ENCODE measurements at places on chromosomes 6 and 20.

DNA sequence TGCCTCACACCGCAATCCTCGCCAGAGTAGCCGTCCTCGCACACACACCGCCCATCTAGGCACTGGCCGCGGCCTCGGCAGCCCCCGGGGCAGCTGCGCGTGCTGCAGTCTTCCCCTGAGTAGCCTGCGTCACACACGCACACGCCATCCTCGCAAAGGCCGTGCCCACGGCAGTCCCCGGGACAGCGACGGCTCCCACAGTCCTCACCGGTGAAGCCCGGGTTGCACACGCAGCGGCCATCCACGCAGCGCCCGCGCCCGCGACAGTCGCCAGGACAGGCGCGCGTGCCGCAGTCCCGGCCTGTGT, 13.1 kb downstream of the TNXB start:
- no peak for DNase-seq

DNA sequence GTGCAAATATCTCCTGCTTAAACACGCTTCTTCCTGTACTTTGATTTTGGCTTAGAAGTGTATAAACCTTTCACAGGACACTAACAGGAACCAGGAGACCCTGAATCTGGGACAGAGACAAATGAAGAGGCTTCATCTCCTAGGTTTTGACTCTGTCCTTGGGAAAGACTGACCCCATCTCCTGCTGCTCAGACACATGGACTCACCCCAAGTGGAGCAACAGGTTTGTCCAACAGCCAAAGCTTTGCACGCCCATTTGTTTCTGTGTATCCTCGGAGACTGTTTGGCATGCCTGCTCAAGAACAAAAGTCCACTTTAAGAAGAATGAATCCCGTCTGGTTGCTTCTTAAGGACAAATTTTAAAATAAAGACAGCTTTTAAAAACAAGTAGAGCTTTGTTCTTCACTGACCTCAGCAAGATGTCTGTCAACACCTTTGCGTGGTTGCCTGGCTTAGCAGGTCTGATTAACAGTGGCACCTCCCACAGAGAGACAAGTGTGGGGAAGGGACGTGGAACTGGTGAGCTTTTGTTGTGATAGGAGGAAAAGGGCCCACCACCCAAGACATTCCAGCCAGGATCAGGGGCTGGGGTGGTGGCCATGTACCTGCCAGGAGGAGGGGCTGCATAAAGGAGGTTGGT, 202.6 kb downstream of the SOD2 start:
- no peak for DNase-seq

DNA sequence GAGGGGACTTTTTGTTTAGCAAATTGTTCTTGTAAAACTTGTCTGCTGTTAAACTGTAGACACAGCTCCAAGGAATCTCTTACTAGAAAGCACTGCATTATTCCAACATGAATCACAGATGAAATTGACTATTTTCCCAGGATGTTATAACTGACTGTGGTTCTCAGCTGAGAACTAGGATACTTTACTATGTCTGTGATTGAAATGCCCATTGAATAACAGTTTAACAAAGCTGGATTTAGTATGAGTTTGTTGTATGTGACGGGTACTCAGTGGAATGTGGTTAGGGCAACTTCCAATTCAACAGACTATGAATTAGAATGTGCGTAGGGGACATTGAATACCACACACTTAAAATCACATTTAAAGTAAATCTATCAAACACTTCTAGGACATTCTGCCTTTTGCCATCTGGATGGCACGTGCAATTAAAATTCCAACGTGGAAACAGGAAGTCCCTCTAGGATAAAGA, 193.4 kb upstream of the PREP start:
- no peak for DNase-seq

DNA sequence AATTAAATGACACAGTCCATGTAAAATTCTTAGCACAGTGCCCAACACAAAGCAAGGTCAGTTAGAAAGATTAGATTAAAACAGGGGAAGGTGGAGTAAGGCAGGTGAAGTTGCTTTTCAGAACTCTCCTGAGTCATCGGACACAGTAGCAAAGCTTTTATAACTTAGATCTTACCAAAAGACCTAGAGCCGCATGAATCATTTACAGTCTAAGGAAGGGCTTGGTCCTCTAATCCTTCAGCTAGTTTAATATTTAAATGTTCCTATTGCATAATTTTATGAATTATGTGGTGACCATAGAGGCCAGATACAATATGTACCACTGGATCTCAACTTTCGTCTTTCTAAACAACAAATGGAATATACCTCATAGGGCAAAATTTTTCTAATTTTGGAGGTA, 202.1 kb upstream of the SNX9 start:
- DNase-seq = no peak

DNA sequence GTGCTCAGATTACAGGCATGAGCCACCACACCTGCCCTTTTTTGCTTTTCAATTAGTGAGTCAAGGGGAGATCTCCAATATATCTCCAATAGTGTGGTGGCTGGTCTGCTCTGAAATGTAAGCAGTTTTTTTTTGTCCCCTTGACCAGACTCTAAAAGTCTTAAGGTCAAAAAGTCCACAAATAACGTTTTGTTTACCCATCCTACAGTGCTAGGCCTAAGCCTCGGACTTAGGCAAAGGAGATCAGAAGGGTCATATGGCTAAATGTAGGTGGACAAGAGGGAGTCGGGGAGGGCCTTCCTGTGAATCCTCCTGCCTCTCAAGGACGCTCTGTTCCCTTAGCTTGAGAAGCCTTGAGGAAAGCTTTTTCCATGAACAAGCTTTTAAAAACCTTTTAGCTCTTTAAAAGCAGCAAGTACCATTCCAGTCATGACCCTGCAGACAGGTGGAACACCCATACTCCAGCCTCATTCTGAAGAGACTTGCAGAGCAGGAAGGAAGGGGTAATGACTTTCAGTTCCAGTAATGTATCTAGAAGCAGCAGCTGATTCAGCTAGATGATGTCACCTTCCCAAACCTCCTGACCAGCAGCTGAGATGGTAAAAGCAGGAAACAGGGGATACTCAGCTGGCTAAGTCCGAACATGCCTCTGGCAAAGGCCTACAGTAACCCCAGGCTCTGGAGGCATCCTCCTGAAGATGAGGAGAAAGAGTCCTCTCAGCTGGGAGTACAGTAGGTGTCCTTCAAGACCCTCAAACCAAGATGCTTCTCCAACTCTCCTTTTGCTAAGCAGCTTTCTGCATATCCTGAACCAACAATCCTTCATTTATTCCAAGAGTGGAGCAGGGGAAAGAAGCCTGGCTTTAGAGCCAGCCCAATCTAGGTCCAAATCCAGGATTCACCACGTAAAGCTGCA, 23.6 kb downstream of the BCL2L1 start:
- peak; percentile 78 for DNase-seq

DNA sequence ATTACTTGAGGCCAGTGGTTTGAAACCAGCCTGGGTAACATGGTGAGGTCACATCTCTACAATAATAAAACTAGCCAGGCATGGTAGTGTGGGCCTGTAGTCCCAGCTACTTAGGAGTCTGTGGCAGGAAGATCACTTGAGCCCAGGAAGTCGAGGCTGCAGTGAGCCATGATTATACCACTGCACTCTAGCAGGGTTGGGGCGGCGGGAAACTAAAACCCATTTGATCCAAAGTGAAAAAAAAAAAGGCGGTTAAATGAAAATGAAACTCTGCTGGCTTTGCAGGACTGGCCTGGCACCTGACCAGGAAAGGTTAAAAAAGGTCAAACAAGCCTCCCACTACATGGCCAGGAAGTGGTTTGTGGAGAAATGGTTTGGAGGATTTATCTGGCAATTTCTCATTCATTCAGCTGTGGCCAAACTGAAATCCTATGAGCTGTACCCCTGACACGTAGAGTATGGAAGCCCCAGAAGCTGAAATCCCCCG, 36.6 kb downstream of the MTRES1 start:
- peak; percentile 19 for DNase-seq

GRCh38 chr20:34547844-34548613, 10.5 kb upstream of the MAP1LC3A start:
- DNase-seq = no peak

DNA sequence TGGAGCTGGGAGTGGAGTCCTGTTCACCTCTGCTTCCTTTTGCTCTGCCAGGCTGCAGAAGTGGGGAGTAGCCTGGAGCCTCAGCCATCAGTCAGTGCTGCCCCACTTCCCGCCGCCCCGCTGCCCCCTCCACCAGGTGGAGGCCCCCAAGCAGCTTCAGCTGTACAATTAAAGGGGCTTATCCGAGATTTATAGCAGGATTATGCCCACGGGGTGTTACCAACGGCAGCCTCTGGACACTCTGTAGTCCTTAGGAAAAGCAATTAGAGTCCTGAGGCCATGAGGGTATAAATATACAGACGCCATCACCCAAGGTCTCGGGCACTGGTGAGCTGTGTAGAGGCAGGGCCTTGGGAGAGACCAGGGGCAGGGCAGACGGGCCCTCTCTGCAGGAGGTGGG, 55.4 kb downstream of the GRM4 start:
- DNase-seq = no peak

DNA sequence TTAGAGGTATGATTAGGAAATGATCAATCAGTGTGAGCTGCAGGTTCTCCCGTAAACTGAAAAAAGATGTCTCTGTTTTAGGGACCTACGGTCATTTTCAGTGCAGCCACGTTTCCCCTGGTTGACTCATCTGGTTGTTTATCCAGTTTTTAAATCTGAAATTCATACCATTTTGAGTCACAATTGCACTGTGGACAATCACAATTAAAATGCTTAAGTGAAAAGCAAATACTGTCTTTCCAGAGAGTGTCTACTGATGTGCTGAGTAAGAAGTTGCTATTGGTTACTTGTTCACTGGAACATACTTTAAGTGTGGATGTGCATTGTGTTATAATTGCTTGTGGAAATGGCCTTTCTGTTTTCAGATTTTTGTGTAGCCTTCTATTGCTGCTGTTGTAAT, 305.1 kb upstream of the SASH1 start:
- no peak for DNase-seq

DNA sequence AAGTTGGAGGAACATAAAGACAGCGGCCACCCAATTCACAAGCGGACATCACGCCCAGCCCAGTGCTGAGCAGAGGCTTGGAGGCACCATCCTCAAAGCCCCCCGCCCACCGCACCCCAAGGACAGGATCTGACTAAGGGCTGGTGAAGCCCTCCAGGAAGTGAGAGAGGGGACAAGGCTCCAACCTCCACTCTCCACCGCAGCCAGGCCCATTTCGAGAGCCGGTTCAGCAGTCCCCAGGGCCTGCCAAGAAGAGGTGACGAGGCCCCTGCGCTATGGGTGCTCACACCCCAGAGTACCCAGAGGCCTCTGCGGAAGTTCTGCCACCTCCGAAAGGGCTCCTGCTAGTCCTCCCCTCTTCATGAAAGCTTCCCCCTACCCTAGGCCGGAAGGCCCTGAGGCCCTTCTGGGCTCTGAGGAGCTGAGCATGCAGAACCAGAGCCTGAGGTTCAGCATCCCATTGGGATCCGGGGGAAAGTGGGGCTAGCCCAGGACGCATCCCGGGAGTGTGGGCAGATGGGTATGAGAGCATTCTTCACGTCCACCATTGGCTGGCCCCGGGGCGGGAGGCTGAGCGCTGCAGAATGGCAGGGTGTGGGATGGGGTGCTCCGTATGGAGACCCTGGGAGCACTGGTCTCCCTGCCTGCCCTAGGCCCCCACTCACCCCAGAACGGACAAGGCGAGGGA, 2.5 kb downstream of the GRM4 start:
- no peak for DNase-seq

GRCh38 chr6:33977606-33978411, 168.1 kb downstream of the GRM4 start:
- DNase-seq = no peak

All from H54 (cell line).